ENCODE measurements at places on chromosomes 4 and X.
A peak's percentile ranks its signal among the peaks of the same experiment; 100 is the strongest.

GRCh38 chr4:170591076-170591475, 501.3 kb upstream of the AADAT start:
- no peak for DNase-seq

- DNase-seq: no peak
Measured at GRCh38 chr4:1986578-1987210, 22.1 kb downstream of the NELFA start.

GRCh38 chr4:53321151-53321983, 44.5 kb downstream of the SCFD2 start:
- peak; percentile 79 for DNase-seq

GRCh38 chr4:179225594-179225993, 1783.4 kb upstream of the AGA start:
- no peak for DNase-seq

- DNase-seq: peak; percentile 9
Measured at GRCh38 chrX:143633461-143634308, 2.2 kb downstream of the SLITRK4 start.

- DNase-seq: no peak
Measured at GRCh38 chr4:82388405-82388804, 14.6 kb upstream of the HNRNPD start.

- peak; percentile 12 for DNase-seq
Measured at GRCh38 chrX:108165383-108166111, 74.0 kb downstream of the ATG4A start.

DNA sequence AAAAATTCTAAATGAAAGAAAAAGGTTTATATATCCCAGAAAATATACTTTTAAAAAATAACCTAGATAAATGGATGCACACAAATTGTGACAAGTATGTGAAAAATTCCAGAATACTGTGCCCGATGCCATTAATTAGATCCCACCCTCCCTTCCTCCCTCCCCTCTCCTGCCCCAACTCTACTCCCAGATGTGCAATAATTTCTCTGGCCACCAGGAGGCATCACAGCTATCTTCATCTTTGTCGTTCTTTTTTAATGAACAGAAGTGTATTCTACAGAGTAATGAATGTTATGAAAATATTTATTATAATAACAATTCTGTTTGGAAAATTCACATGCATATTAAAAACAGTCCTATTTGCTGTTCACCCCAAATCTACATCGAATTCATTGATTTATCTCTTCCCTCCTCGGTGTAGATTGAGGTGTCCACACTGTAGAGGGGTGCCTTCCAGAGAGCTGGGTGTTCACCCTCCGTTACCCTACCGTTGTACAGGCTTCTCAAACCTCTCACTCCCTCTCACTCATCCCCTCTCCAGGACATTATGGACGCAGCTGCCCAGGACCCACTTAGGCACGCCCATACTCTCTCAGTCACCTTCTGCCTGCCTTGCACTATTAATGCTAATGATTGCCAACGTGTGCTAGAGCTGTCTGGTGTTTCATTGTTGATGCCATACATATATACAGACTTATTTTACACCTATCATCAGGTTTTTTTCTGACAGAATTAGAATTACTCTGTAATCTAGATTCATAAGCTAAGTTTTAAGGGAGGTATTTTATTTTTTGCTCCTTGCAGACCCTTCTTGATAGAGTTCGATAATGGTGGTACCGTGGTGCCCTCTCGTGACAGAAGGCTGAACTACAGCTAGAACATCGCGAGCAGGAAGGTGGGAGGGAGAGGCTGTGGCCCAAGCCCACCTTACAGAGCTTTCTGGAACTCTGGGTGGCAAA, 14.1 kb downstream of the RAB40AL start:
- DNase-seq: peak; percentile 27

GRCh38 chrX:151871244-151871643, 41.4 kb upstream of the MAGEA4 start:
- DNase-seq: peak; percentile 80

DNA sequence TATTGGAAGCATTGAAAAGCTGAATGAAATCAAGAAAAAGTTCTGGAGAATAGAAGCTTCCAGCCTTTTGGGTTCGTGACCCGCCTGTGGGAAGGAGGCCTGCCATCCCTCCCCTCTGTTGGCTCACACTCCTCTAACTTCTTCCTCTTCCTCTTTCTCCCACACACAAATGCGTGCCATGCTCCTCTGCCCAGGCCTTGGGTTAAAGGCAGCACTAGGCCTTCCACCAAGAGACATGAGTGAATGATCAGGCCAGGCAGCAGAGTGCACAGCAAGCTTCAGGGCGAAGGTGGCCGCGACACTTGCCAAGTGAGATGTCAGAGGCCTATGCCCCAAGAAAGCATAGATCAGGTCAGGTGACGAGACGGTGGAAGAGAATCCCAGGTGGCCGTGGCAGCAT, 38.4 kb downstream of the FAM193A start:
- no peak for DNase-seq

- no peak for DNase-seq
Measured at GRCh38 chrX:3268829-3269228, 77.6 kb downstream of the MXRA5 start.

- peak; percentile 36 for DNase-seq
Measured at GRCh38 chr4:88697588-88698329, at the start of gene NAP1L5. NAP1L5 (minus strand) TSS chr4:88697829; CDS start chr4:88697754, 75 bp downstream.

- DNase-seq: peak; percentile 4
Measured at GRCh38 chr4:102640669-102641068, 120.1 kb downstream of the MANBA start.

GRCh38 chr4:20422398-20422797, 170.7 kb downstream of the SLIT2 start:
- peak; percentile 9 for DNase-seq

- DNase-seq: no peak
Measured at GRCh38 chrX:74680391-74680790, 66.0 kb upstream of the RLIM start.

GRCh38 chr4:123980736-123981300, 584.2 kb downstream of the SPRY1 start:
- no peak for DNase-seq
